ENCODE measurements at places on chromosomes 3 and 15.

DNA sequence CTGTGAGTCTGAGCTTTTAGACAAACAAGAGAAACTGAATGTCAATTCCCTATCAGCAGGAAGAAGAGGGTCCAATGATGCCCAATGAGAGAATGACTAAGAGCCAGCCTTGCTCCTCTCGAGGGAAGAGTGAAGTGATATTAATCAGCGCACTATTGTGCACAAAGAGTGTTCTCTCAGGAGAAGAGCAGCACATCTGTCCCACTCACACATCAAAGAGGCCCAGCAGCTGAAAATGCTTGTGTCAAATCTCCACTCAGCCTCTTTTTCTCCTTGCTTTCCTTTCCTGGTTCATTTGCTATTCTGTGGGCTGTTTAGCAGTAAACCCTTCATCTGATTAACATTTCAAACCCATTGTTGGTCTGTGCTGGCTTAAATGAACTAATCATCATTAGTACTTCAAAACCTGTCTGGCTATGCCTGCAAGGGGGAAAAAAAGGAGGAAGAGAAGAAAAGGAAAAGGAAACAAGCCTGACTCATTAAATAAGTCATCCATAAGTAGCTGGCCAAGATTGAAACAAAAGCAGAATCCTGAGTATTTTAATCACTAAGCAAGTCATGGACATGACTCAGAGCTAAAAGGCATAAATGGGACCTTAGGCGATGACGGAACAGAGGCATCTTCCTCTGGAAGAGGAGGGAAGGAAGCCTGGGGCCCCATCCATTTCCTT lies 912.7 kb downstream of the TUSC7 start:
- DNase-seq: no peak

- DNase-seq: no peak
Observed at GRCh38 chr3:118272991-118273390, 761.7 kb downstream of the IGSF11 start.

DNA sequence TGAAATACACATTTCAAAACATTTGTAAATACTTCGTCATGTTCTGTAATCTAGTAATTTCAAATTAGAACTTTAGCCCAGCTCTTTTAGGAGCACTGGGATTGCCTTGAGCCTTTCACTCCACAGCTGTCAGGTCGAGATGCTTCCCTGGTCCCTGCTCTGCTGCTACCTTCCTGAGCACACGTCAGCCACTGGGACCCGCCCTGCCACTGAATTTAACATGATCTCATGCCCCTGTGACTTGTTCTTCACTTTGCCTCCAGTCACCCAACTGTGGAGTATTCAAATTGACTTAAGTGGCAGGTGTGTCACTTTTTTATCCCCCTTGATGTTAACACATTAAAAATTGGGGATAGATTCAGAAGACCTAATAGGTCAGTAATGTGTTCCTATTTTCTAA lies 3.3 kb downstream of the ARRDC4 start:
- peak; percentile 23 for DNase-seq

DNA sequence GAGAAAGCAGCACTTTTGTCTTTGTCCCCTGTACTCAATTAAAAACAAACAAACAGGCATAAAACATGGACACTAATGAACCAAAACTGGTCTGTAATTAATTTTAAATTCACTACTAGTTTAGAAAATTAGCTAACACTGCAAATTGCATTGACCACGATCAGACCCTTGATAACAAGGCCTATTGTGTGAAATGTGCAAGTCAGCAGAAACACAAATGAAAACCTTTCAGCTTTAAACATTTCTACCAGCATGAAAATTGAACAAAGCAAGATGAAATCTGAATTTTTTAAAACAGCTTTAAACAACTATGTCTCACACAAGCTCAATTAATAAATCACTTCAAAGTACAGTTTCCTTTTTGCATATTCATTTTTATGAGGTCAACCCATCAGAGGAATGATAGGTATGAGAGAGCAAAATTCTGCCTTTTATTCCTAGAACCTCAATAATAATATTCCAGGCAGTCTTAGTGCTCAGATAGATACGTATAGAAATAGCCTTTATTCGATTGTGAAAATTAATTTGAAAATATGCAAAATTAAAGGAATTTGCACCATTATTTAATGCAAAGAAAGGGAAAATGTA lies 27.0 kb upstream of the CHMP2B start:
- no peak for DNase-seq

GRCh38 chr15:31867536-31868442 lies 162.5 kb upstream of the CHRNA7 start:
- DNase-seq: peak; percentile 75

GRCh38 chr15:33149919-33150318 lies 44.6 kb downstream of the FMN1 start:
- peak; percentile 81 for DNase-seq

GRCh38 chr3:194851254-194851653 lies 165.6 kb downstream of the FAM43A start:
- DNase-seq: no peak

GRCh38 chr3:194311000-194311399 lies 40.1 kb downstream of the CPN2 start:
- DNase-seq: no peak

- DNase-seq: no peak
Observed at GRCh38 chr3:189999718-190000117, 121.0 kb downstream of the P3H2 start.

GRCh38 chr3:143067201-143067600 lies 52.4 kb upstream of the CHST2 start:
- DNase-seq: no peak

DNA sequence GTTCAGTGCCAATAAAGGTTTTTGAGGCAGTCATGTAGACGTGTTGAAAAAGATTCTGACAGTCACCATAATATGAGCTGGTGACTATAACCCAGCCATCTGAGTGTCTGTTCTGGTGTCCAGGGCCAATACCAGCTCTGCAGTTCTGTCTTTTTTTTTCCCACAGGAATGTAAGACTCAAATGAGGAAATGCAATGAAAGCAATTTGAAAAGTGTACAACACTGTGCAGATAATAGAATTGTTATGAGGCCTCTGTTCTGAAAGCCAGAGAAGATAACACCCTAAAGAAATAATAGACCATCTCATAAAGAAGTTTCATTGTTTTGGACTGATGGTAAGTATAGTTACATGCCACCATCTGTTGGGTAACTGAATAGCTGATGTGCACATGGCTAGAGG lies 57.1 kb downstream of the CLDN1 start:
- DNase-seq: no peak

DNA sequence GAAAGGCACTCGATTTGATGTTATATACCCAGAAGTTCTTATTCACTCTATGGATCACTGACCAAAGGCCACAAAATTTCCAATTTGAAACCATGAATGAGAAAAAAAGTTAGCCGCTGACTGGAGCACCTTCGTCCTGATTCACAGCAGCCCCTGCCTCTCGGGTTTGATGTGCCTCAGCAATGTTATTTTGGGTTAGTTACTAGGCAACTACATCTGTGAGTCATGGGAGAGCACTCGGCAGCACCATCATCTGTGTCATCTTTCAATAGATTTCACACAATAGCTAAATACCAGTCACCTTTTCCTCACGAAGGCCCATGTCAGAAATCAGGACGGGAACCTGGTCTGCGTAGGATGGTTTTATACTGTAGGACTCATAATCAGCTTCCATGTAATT lies 269.2 kb downstream of the ZBBX start:
- no peak for DNase-seq
